Activated CD4-positive, alpha-beta T cell treated with anti-CD3 and anti-CD28 coated beads for 4 hours (primary cell): ENCODE measurements at places on chromosomes 5 and 9.
A peak's percentile ranks its signal among the peaks of the same experiment; 100 is the strongest.

GRCh38 chr9:76901801-76902200 is 4.1 kb downstream of the PRUNE2 start:
- DNase-seq = no peak

DNA sequence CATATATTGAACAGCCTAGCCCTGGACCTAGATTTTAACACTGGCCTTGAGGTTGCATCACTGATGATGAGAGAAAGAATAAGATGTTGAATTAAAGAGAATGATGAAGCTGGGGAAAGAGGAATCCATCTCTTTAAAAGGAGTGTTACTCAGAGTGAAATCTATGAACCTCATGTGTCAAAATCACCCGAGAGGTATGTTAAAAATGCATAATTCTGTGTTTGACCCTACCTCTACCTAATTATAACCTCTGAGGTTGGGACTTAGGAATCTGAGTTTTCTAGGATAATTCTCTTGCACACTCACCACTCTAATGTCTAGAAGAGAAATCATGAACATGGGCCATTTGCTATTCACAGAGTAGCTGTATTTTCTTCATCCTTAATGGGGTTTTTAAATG is 479.4 kb downstream of the ENC1 start:
- DNase-seq = no peak

GRCh38 chr9:88692827-88693226 is 157.8 kb downstream of the NXNL2 start:
- no peak for DNase-seq

- DNase-seq = no peak
These were observed 582.3 kb downstream of the CAAP1 start for GRCh38 chr9:26310294-26310693.

DNA sequence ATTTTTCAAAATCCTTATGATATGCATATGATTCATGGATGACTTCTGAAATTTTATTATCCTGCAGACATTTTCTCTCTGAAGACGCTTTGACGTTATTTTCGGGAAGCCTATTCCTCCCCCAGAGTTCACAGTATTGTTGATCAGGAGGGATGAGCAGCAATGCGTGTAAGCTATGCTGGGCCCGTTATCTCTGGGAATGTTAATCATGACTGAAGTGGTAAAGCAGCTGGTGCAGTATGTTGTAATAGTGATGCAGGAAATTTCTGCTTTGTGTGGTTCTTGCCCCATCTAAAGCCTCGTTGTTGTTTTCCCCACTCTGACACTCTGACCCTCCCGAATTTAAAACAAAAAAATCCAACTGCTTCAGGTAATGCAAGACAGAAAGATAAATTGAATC is 1797.8 kb upstream of the WWC1 start:
- DNase-seq = no peak

DNA sequence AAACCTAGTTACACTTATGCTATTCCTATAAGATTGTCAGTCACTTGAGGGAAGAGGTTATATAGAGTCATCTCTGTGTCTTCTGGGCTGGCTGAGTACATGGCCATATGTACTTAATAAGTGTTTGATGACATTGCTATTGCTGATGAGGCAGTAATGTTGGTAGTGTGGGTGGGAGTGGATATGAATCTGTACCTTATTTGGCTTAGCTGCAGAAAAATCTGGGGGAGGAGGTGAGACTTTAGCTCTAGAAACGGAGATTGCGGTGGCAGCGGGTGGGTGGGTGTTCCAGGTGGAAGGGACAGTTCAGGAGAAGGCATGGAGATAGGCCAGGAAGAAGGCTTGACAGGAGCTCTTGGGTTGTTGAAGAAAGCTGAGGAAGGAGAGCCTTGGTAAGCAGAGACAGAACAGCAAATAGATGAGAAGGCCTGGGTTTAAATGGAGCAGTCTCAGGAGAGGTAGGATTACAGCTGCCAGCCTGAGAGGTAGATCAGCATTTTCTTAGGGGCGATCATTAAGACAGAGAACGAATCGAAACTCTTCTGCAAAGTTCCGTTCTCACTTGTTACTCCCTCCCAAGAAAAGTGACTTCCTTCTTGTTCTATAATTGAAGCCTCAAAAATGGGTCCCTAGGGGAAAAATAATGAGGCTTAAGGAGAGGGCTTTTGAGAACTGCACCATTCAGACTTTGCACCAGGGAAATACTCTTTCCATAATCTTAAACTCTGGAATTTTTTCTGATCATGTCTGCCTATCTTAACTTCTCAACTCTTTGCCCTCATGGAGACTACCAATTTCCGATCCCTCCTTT is 160.5 kb downstream of the UNC13B start:
- DNase-seq = no peak

DNA sequence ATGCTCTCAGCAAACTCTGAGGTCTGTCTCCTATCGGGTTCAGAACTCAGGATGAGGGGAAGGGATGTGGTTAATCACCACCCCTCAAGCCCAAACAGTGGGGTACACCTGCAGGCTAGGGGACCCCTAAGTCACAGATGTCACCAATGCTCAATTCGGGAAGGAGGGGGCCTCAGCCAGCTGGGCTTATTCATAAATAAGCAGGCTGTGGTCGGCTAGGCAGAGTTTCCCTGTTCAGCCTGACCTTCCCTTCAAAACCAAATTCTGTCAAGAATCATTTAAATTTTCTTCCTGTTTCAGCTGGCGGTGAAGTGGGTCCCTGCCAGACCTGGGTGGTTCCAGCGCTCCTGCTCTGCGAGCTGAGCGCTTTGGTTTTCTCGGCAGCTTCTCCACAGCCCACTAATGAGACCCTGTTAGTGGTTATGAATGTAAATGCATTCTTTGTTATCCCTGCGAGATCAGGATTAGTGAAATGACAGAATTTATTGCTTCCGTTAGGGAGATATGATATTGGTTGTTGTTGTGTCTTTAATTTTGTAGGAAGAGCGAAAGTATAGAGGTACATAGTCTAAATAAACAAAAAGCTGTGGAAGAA is 68.3 kb downstream of the AK8 start:
- DNase-seq = no peak

DNA sequence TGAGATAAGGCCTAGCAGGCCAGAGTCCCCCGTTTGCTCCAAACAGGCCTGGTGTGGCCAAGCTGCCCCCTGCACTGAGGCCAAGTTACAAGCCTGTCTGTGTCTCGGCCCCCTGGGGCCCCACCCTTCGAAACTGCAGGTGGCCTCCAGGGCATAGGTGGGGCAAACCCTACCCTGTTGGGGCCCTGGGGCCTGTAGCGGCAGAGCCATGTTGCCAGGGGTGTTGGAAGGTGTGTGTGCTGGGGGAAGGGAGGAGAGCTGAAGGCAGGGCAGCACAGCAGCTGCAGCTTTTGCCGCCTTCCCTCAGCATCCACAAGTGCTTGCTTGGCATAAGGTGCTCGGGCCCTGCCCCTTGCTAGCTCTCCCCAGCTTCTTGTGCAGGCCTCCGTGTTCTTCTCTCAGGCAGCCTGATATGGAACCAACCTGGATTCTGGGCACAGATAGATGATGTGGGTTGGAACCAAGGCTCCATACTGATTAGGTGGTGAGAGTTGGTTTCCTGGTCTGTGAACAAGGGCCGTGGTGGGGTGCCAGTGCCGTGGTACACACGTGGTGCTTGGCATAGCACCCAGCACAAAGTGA is 12.7 kb downstream of the IRF1 start:
- DNase-seq = peak; percentile 48

- no peak for DNase-seq
These were observed 485.9 kb upstream of the KLF4 start for GRCh38 chr9:107975426-107976010.

DNA sequence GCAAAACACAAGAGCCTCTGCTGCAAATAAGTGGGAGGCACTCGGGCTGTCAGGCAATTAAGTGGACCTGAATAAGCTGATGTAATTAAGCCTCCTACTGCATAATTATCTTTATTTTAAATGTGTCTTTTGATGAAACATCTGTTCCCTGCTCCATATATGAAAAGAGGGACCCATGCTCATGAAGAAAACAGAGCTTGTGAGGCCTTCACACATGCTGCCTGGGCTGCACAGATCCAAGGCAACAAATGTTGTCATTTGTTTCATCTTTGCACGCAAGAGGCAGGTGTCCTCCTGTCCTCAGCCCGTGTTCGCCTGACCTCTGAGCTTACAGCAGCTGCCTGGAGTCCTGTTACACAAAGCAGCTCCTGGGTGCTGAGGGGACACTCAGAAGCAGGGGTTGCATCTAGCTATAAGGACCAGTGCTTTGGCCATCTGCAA is 381.1 kb downstream of the ZNF608 start:
- DNase-seq = no peak

DNA sequence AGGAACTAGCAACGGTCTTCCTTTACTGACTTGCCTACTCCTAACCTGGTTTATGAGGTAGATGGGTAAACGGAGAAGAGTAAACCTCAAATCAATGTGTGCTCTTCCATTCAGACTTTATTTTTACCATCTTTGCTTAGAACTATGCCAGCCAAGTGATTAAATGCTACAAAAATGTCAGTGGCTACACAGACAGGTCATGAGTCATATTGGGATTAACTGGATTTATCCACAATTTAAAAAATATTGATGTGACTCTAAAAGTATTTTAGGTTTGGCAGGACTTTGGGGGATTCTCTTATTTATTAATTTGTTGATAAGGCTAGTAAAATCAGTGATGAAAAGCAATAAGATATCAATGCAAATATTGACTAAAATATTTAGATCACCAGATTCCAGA is 275.0 kb downstream of the PLK2 start:
- DNase-seq = no peak

DNA sequence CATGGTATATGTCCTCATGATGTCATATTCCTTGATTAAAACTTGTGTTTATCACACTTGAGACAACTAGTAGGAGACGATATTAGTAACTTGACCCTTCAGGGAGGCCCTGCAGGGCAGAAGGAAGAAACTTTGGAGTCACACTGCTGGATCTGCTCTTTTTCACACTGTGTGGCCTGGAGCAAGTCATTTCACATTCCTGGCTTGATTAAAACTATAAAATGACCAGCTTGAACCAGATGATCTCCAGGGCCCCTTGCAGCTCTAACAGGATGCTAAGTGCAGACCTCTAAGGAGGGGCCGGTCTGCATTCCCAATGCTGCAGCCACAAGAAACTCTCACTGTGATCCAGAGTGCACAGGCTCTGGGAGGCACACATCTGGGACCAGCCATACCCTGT is 146.4 kb upstream of the ZNF366 start:
- DNase-seq = no peak

DNA sequence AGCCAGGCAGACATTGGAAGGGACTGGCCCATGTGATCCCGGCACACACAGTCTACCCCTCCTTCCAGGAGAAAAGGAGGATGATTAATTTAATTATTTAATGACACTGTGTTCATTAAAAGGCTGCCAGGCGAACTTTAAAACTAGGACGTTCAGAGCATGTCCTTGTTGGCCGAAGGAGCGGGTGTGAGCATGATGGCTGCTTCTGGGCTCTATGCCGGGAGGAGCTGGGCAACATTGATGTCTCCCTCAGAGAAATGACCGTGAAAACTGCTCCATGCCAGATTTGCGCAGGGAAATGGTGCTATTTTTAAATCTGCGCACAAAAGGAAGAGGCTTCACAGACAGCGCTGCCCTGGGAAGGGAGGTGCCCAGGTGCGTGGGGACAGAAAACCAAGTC is 284.9 kb upstream of the IRX4 start:
- DNase-seq = no peak
